ENCODE measurements at places on chromosomes 16 and 17.

- no peak for DNase-seq
Measured at GRCh38 chr17:74812109-74813009, 36.2 kb upstream of the NAT9 start.

- no peak for DNase-seq
Measured at GRCh38 chr16:25279491-25279890, 21.8 kb upstream of the ZKSCAN2 start.

- no peak for DNase-seq
Measured at GRCh38 chr16:74325641-74326040, 29.0 kb downstream of the PSMD7 start.

DNA sequence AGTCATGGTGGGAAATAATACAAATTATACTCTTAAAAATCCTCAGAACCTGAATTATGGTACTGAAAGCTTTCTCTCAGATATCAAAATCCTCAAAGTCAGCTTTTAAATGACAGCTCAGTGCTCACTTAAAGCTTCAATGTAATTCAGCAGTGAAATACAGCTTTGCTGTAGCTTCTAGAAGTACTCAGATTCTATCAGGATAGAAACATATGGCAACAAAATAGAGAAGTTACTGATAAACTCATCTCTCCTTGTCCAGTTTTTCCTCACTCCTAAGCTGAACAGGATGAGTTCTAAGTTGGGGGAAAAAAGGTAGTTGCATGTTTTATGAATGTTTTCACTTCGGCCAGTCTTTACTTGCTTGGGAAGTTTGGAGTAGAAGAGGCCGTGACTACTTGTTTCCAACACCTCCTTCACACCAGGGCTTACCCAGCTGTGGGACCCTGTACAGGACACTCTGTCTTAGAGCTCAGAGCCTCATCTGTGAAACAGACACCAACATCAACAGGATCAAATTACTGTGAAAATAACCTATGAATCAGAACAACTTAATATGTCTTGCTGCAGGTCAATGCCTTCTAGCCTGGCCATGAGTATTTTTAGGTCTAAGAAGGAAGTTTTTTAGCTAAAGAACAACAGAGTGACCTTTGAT, 30.2 kb downstream of the OGFOD1 start:
- no peak for DNase-seq

GRCh38 chr17:42682722-42683403, 532 bp downstream of the CNTNAP1 start:
- no peak for DNase-seq

DNA sequence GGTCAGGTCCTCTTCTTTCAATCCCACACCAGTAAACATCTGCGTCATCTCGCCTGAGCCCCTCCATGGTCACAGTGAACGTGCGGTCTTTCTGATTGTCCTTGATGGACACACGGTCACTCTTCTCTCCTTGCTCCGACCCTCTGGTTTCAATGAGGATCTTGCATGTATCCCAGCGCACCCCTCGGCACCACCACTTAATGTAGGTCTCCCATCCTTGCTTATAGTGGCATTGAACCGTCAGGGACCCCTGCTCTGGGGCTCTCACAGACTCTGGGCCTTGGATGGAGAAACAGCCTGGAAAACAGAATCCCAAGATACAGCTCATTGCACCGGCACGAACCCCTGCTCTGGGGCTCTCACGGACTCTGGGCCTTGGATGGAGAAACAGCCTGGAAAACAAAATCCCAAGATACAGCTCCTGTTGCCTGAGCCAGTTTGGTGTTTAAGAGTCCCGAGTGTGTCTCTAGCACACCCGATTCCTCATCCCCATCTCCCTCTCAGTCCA, 5.4 kb downstream of the CD300LB start:
- DNase-seq: no peak

GRCh38 chr16:1196494-1196893, 28.6 kb downstream of the TPSG1 start:
- no peak for DNase-seq

GRCh38 chr17:57739402-57740234, 5.5 kb downstream of the CCDC182 start:
- DNase-seq: no peak

- no peak for DNase-seq
Measured at GRCh38 chr16:65124596-65124995, 2.7 kb upstream of the CDH11 start.

- DNase-seq: no peak
Measured at GRCh38 chr17:31339906-31340661, 18.7 kb upstream of the EVI2A start.

GRCh38 chr16:76197900-76198299, 79.3 kb upstream of the CNTNAP4 start:
- DNase-seq: no peak

- no peak for DNase-seq
Measured at GRCh38 chr17:71313866-71314265, 807.0 kb upstream of the SOX9 start.

GRCh38 chr16:85176541-85177447, 64.5 kb upstream of the CIBAR2 start:
- no peak for DNase-seq

- DNase-seq: no peak
Measured at GRCh38 chr17:20784100-20784665, 204.7 kb downstream of the CDRT15L2 start.

- no peak for DNase-seq
Measured at GRCh38 chr16:89111263-89111662, 17.6 kb downstream of the ACSF3 start.

DNA sequence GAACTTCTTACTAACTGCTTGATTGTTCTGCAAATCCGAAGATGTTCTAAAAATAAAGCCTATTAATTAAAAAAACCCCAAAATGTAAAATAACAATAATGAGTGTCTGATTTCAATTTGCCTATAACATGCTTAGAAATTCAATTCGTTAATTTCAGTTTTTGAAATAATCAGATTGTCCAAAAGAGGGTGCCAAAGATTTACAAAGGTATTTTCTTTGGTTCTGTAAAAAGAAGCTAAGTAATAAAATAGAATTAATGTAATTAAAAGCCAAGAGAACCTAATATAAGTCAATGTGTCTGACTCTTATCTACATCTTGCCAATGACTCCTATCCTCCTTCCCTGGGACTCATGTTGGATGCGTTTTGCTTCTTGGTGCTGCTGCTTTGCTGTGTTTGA, 75.0 kb upstream of the CPHXL start:
- DNase-seq: no peak

- no peak for DNase-seq
Measured at GRCh38 chr16:47374629-47375028, 86.2 kb downstream of the ITFG1 start.

DNA sequence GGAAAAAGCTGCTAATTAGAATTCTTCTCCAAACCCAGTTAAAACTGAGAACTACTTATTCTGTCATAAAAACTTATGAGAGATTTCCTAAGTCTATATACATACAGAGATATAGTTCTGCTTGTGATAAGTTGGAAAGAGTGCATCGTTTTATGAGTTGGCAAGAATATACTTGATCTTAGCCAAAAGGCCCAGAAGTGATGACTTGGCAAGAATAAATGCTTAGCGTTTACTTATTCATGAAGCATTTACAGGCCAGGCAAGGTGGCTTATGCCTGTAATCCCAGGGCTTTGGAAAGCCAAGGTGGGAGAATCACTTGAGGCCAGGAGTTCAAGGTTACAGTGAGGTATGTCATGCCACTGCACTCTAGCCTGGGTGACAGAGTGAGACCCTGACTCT, 81.7 kb downstream of the CYB561 start:
- DNase-seq: peak; percentile 97

- no peak for DNase-seq
Measured at GRCh38 chr16:3759736-3760135, 42.4 kb upstream of the TRAP1 start.

DNA sequence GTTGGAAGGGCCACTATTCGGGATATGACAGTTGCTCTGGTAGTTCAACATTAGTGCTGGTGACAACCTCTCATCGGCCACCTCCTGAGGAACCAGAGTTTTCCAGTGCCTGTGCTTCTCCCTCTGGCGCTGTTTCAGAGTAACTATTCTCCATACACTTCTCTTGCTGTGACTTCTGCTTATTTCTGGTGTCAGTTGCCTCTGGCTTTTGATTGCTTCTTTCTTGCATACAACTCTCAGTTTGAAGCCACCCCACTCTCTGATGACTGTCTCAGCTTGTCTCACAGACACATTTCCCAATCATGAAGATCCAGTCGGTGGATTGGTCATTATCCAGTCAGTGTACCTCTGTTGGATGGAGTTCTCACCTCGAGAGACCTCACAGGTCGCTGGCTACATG, 3.4 kb upstream of the TM4SF5 start:
- no peak for DNase-seq

DNA sequence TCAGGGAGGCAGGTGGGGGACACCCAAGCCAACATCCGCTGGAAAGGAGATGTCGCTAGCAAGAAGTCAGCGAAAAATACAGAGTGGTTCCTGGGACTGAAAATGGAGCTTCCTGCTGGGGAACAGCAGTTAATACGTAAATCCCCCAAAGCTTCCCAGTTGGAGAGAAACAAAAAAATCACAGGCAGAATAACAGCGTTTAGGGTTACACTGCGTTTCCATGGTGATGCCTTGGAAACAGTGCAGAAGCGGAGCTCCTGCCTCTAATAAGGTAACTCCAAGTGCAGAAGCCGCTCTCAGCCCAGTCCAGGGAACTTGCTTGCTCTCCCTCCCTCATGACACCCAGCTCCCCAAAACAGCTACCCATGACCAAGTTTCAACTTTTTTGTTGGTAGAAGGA, 73.4 kb downstream of the PLD6 start:
- no peak for DNase-seq

DNA sequence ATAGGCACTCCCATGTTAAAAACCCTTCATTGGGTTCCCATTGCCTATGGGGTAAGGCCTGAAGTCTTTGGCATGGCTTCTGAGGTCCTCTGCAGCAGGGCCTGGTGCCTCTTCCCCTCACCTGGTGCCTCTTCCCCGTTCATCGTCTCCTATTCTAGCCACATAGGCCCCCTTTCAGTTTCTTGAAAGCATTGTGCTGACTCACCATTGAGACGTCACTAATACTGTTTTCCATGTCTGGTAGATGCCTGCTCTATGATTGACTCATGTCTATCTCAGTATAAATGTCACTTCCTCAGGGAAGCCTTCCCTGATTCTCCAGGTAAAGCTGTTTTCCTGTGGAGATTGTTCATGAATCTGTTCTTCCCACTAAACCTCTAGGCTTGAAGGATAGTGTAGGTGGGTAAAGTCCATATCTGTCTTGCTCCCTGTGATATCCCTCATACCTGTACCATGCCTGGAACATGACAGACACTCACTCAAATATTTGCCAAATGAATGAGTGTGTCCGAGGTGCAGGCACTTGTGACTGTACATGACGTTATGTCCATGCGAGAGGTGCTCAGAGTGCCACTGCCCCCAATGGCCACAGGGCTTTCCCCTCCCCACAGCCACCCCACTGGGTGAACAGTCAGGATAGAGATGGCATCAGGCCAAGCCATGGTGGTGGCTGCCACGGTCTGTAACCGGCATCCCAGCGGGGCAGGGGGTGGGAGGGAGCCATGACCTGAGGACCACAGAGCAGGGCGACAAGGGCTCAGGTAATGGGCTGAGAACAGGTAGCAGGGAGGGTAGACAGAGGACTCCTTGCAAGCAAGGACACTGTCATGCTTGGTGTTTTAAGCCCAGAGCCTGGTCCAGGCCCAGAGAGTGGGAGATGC, 85.2 kb upstream of the FAM20A start:
- DNase-seq: no peak

- DNase-seq: no peak
Measured at GRCh38 chr16:13939821-13940220, 19.9 kb downstream of the ERCC4 start.

DNA sequence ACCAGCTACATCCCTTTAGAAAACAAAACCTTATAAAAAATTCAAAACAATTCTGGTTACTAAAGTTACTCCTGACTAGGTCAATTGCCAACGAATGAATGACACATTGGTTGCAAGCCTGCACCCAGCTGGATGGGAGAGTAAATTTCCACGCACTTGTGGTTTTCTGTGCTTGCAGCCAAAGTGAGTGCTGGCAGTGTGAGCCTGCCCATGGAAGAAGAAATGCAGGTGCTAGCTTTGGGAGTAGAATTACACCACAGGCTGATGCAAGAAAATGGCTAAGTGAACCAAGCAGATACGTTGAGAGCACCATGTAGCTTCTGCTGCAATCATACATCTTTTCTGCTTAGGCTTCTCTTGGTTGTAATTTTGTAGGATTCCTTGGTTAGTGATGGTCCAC, 74.6 kb downstream of the SYCE1L start:
- DNase-seq: no peak

GRCh38 chr17:20315311-20315710, 152.0 kb downstream of the LGALS9B start:
- DNase-seq: no peak

- no peak for DNase-seq
Measured at GRCh38 chr16:75264999-75265910, 13.8 kb upstream of the BCAR1 start.

GRCh38 chr17:32621612-32622312, 135.0 kb downstream of the CDK5R1 start:
- no peak for DNase-seq

DNA sequence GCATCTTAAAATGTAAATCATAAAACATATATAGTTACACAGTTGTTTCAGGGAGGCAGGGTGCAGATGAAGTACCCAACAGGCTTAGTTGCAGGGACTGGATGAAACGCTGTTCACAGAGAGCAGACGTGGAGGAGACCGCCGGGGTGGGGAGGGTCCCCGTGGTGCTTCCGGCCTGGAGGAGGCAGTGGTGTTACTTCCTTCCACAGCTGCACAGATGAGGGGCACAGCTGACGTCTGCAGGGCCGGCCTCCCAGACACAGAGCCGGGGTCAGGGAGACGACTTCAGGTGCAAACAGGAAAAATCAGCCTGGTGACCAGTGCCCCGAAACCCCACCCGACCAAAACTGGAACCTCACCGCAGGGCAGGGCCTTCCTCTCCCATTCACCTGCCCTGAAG, 17.1 kb downstream of the SPIRE2 start:
- no peak for DNase-seq

DNA sequence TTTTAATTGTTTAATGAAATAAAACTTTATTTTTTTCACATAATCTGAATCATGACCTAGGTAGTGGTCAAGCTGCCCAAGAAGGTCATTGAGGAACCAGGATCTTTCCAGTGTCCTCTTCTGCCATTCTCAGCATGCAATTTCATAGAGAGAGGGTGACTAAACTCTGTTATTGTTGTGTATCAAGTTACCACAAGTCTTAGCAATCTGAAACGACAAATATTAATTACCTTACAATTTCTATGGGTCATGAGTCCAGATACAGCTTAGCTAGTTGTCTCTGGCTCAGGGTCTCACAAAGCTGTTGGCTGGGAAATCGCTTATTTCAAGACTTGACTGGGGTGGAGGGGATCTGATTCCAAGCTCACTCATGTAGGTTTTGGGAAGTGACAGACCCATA, 37.6 kb downstream of the FTO start:
- no peak for DNase-seq

- DNase-seq: peak; percentile 94
Measured at GRCh38 chr16:21501869-21502667, 97.3 kb upstream of the METTL9 start.

DNA sequence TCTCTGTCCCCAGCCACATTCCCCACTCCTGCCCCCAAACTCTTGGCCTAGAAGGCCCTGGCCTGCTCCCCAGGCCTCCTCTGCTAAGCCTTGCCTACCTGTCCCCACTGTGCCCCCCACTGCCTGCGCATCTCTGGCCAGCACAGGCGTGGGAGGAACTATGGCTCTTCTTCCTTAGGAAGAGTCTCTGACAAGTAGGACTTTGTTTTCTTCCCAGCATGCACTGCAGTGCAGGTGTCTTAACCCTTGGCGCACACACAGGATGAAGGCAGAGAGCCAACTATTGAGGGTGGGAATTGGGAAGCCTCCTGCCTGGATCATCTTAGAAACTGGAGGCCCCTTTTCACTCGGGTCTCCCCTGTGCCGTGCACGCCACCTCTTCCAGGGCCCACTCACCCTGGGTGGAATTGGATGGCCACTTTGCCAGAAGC, 3.6 kb downstream of the AMDHD2 start:
- DNase-seq: no peak
